ENCODE measurements at places on chromosomes 12 and 14. TPM values are rescaled to one million over a fixed set of nuclear protein-coding genes. Genes with fewer than 3 reads are reported as not detected.

OAS2 gene
- not detected for total RNA-seq

- H3K27me3 ChIP-seq, result no peaks in the 10 kb centered on the region
- peaks cover 8% of the 10 kb centered on the region for H3K36me3 ChIP-seq
- peaks cover 42% of the 10 kb centered on the region for H3K4me1 ChIP-seq
- H3K27ac ChIP-seq, result no peak overlapping the region
Observed at GRCh38 chr12:20627001-20627588, 68.0 kb upstream of the SLCO1C1 start.

GRCh38 chr14:104998801-104999200 is 13.2 kb downstream of the CLBA1 start:
- no peaks in the 10 kb centered on the region for H3K4me1 ChIP-seq
- no peak overlapping the region for H3K27ac ChIP-seq
- no peak overlapping the region for H3K4me3 ChIP-seq
- H3K36me3 ChIP-seq, result peaks cover 8% of the 10 kb centered on the region
- H3K27me3 ChIP-seq, result no peaks in the 10 kb centered on the region

TRPV4 gene
- total RNA-seq, result 2.2 TPM
